ENCODE measurements at places on chromosomes 7 and 10.
A peak's percentile ranks its signal among the peaks of the same experiment; 100 is the strongest.

DNA sequence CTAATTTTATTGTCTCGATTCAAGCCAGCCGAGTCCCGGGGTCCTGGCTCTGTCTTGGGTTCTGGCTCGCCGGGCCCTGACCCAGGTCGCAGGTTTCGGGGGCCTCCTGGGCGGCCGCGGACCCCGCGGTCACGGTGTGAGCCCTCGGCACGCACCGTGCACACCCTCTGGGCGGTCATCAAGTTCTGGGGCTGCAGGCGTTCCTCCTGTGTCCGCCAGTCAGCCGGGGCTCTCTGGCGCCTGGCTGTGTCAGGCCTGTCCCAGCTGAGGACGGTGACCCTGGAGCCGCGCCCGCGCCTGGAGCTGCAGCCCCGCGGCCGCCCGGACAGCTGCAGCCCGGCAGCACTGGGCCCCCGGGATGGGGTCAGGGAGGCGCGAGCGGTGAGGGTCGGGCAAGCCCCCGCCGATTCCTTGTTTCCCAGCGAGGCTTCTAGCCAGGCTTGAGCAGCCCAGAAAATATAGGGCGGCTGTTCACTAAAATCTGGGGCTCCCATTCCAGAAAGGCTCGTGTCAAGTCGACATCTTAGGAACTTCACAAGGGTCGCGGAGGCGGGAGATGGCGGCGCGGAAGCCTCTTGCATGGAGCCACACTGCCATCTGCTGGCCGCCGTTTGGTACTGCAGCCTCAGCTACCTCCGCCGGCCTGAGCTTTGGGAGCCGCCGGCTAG lies 4.2 kb upstream of the HOXA7 start:
- DNase-seq: peak; percentile 90

DNA sequence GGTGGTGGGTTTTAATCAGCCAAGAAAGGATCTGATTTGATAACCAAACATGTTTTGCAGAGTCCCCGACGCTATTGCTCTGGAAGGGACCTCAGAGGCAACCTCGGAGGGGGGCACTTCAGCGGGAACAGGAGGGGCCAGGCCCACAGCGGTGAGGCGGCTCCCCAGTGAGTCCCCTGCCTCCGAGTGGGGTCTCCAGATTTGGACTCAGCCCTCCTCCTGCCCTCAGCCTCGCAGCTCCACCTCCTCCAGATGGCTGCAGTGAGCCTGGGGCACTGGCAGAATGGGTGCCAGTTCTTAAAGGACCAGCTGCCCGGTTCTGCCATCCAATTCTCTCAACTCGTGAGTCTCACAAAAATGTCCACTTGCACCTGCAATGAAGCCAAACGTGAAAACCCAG lies 61.0 kb upstream of the NANOS1 start:
- DNase-seq: no peak

- DNase-seq: no peak
These were observed 58.8 kb upstream of the GAD2 start for GRCh38 chr10:26157734-26158133.

DNA sequence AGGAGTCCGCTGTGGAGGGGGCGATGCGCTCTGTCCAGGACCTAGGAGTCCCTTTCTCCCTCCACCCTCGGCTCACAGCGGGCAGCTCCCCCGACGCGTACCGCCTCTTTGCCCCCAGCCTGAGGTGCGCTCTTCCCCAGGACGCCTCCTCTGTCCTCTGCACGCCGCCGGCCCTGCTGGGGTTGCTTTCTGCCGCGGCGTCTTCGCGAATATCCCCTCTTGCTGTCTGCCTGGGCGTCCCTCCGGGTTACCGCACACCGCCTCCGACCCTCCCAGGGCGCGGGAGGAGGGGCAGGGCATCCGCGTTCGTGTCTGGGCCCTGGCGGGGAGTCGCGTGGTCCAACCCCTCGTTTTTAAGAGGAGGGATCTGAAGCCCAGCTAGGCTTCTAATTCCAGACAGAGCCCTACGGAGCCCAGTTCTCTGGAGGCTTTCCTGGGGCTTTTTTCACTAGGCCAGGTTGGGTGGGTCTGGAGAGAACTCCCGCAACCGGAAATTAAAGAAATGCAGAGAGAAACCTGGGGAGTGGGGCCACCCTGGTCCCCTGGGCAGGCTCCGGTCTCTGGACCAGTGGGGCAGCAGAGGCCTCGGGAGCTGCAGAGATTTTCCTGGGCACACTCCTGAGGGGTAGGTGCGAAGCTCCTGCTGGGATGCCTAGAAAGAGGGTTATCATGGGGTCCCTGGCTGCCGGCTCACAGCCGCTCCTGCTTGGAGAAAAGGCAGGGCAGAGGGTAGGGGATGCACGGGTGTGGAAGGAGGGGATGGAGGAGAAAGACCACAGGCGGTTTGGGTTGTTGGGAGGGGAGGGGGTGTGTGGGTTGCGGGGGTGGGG lies 166.9 kb downstream of the UBE2H start:
- DNase-seq: no peak

- DNase-seq: no peak
These were observed 60.9 kb downstream of the PAX2 start for GRCh38 chr10:100806356-100806645.

GRCh38 chr10:84244651-84245270 lies at the start of gene RGR:
Gene RGR (plus strand): TSS chr10:84245053. CDS start chr10:84245091, 38 bp downstream.
- no peak for DNase-seq

GRCh38 chr10:123494301-123494808 lies 171.8 kb upstream of the GPR26 start:
- no peak for DNase-seq

GRCh38 chr7:7792056-7792455 lies 73.6 kb upstream of the RPA3 start:
- no peak for DNase-seq

- no peak for DNase-seq
These were observed 117.1 kb downstream of the KMT2E start for GRCh38 chr7:105131033-105131656.

DNA sequence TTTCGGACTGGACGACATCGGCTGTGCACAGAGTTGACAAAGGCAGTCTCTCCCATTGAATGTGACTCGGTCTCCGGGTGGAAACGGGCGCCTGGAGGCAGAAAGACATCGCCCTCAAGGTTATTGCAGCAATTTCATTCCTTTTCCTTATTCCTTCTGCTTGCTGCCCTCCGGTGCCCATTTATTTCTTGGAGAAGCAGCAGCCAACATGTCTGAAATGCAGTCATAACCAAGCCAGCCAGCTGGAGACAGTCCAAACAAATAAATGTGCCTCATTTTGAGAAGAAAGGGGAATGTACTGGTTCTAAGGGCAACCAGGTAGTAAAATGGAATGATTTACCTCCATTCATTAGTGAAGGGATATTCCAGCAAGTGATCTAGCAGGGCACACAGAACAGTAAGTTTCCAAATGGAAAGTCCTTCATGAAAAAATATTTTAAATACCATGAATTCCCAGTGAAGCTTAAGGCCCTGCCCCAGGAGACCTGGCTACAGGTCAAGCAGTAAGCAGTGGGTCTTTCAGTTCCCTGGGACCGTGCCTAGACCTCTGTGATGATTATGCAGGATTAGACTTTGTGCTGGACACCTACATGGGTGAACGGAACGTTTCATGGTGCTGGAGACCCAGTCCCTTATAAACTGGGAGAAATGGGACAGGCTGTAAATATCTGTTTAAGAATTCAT lies 86.6 kb downstream of the ABLIM1 start:
- DNase-seq: no peak

DNA sequence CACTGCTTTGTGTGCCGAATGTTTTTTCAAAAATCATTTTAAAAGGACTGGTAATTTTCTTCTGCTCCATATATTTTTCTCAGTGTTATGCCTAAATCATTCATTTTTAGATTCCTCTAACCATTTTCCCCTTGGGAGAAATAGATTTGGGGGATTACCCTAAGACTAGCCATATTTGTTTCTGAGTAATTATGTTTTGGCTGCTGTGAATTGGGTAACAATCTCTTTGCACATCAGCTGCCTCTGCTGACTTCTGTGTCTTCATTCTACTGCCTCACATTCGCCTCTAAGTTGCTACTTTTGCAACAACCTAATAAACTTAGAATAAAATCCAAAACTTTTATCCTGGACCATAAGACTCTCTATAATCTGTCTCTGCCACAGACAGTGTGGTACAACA lies 18.5 kb upstream of the MRC1 start:
- DNase-seq: no peak

- DNase-seq: no peak
These were observed 125.7 kb downstream of the TEX36 start for GRCh38 chr10:125557311-125557710.

- DNase-seq: no peak
These were observed 153.2 kb upstream of the FZD8 start for GRCh38 chr10:35795131-35795824.

DNA sequence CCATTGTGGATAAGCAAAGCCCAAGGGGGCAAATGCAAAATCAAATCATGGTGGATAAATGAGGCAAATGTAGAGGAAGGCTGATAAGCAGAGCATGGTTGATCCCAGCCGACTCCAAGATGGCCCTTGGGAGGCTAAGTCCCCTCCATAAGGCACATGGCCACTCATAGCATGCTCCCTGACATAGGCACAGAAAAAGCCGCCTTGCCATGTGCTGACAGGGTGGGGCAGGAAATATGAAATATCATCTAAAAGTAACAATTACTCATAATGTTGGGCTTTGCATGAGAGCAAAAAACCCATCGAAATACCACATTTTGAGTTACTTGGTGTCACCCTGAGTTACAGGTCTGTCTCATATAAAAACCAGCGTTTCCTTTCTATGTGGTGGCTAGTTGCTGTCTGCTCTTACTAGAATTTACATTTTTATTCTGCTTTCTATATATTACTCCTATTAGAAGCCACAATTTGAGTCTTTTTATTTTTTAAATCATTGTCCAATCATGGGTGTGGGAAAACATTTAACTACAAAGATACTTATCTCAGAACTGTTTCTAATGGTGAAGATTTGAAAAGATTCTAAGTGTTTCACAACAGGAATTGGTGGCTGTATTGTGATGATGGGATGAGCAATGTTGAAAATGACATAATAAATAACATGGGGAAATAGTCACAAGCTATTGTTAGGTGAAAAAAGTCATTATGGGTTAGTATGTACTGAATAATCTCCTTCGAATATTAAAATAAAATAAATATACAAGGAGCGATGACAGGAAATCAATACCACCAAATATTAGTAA lies 102.7 kb downstream of the CUBN start:
- peak; percentile 60 for DNase-seq

DNA sequence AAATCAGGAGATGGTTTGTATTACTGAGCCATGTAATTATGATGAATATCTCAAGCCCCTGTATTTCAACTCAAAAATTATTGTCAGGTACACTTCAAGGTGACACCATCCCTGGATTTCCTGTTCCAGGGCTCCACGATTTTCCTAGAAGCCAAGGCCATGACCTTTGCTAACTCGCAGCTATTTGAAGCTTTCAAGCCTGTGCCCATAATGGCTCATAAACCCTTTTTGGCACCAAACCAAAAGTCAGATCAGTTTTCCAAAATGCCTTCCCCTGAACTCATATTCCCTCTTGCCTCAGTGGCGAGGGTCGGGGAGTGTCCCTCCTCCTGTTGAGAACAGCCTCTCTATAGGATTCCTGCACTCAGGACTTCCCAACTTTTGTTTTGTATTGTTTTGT lies 70.8 kb downstream of the HIP1 start:
- DNase-seq: no peak

DNA sequence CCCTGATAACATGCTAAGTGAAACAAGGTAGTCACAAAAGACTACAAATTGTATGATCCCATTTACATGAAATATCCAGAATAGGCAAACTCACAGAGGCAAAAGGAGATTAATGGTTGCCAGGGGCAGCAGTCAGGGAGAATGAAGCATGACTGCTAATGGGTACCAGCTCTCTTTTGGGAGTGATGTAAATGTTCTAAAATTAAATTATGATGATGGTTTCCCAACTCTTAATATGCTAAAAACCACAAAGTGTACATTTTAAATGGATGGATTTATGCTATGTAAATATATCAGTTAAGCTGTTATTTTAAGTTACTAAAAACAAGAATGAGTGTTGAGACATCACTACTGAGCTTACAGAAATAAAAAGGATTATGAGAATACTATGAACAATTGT lies 12.6 kb downstream of the CYP51A1 start:
- no peak for DNase-seq

DNA sequence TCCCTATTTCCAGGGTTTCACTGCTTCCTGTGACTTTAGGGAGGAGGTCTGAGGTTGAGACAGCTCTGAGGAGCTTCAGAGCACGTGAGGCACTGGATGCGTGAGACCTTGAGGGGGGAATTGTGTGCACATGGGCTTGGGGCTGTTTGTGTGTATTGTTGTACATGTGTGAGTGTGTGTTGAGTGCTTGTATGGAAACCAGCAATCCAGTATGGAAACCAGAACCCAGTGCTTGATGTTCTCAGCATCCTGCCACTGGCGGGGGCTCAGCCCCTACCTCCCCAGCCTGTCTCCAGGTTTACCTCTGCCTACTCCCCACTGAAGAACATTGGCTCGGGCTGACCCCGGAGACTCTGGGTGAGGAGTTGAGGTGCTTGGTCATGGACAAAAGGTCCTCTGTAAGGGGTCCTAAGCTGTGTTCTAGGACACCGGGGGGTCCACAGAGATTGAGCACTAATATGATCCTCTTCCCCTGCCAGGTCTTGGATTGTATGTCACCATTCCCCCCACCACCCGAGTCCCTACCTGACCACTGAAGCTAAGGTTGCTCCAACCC lies 20.8 kb downstream of the SFTPD start:
- DNase-seq: no peak

DNA sequence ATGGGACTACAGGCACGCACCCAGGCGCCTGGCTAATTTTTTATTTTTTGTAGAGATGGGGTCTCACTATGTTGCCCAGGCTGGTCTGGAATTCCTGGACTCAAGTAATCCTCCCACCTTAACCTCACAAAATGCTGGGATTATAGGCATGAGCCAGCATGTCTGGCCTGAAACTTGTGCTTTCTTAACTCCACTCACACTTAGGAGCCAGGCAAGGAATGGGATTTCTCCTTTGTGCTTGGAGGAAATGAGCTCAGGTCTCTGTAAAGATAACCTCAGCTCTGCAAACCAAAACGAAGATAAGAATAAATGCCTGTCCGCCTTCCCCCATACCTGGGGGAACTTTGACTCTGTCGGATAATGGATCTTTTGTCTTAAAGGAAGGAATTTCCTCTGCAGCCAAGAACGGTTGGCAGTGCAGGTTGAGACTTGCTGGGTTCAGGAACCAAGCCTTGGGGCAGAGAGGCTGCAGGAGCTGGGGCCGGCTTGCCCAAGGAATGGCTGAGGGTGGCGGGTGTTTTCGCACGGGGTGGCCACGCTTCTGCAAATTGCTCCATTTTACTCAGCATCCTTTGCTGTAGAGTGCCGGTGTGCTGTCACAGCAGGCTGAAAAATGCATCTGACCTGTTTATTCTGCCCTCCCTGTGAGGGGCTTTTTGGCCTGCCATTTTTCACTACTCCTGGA lies 174.2 kb downstream of the KIAA1217 start:
- DNase-seq: no peak

DNA sequence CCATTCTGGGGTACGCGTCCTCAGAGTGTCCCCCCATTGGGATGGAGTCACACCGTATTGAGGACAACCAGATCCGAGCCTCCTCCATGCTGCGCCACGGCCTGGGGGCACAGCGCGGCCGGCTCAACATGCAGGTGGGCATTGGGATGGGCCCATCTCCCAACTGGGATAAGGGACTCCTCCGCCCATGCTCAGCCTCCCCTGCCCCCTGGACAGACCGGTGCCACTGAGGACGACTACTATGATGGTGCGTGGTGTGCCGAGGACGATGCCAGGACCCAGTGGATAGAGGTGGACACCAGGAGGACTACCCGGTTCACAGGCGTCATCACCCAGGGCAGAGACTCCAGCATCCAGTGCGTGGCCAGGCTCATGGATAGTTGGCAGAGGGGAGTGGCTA lies 5.8 kb downstream of the AEBP1 start:
- no peak for DNase-seq
